Activated CD4-positive, alpha-beta T cell treated with anti-CD3 and anti-CD28 coated beads for 48 hours (primary cell): ENCODE measurements at places on chromosomes 16 and 17.

DNA sequence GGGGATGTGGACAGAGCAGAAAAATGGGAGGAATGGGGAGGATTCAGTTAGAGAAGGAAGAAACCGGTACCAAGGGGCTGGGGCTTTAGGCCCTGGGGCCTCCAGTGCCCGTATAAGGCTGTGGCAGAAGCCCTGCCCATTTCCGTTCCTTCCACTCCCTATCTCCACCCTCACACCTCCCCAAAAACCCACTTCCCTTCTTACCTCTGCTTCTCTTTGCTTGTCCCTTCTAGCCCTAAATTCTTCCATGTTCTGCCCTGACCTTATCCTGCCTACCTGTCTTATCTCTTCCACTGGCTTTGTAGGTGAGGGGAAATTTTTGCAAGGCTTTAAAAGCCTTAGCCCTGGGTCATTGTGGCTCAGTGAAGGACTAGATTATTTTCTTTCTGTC, 4.1 kb downstream of the RNF167 start:
- peak; percentile 72 for DNase-seq

DNA sequence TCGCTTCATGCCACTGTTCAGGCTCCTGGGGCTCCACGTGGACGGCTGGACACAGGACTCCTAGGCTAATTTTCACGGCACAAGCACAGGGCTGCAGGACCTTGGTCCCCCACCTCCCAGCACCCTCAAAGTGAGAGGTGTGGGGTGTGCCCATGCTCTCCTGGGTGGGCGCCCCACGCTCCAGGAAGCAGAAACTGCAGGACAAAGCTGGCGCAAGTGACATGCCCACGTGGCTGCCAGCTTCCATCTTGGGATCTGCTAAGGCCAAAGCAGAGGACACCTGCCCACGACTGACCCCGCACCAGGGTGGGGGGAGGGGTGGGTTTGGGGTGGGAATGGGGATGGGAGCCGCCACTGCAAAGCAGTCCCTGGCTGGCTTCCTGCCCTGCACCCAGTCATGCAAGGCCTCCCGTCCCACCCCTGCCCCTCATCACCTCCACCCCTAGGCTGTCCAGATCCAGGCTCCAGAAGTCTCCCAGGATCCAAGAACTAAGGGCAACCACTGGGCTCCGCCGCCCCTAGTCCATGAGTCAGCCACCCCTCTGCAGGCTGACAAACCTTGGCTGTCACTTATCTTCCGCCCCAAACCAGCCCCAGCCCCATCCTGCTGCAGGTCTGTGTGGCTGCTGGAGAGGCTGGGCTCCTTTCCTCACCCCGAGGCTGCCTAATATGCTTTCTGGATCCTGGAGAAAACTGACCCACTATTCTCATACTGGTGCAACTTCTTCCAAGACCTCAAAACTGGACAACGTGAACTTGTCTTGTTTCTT, 11.1 kb downstream of the USP6 start:
- DNase-seq: no peak

DNA sequence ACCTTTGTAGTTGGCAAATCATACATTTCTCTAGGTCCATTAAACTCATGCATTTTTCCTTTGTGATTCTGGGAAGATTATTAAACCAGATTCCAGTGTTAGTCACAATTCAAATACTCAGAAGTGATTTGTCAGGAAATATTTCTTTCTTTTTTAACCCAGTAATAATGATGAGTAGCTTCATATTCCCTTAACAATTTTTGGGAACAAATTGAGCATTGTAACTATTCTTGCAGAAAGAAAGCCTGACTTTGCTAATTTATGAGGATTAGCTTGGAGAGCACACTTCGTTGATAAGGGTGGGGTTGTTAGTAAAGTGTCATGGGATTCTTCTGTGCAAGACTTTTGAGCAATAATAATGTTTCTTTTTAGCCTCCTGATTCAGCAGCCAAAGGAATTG, 18.7 kb upstream of the KRT24 start:
- no peak for DNase-seq

GRCh38 chr16:47834485-47835024, 321.2 kb downstream of the ABCC12 start:
- no peak for DNase-seq

- DNase-seq: no peak
Observed at GRCh38 chr17:7589891-7590691, at the start of gene SOX15. Gene SOX15 (minus strand): TSS chr17:7590094. CDS start chr17:7589676, 418 bp downstream.

GRCh38 chr16:68422396-68422960, 25.8 kb downstream of the SMPD3 start:
- no peak for DNase-seq

DNA sequence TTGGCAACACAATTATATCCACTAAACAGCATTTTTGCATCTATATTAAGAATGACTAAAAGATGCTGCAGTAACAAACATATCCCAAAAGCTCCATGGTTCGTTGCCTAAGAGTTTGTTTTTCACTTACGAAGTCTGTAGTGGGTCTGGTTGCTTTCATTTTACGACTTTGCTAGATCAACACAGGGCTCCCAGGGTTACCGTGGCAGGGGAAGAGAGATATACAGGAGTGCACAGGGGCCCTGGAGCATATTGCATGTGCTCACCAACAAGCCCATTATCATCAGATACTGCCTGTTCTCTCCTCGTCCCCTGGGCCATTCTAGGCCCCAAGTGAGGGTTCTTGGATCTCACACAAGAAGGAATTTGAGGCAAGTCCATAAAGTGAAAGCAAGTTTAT, 3.1 kb upstream of the MMP2 start:
- DNase-seq: no peak

DNA sequence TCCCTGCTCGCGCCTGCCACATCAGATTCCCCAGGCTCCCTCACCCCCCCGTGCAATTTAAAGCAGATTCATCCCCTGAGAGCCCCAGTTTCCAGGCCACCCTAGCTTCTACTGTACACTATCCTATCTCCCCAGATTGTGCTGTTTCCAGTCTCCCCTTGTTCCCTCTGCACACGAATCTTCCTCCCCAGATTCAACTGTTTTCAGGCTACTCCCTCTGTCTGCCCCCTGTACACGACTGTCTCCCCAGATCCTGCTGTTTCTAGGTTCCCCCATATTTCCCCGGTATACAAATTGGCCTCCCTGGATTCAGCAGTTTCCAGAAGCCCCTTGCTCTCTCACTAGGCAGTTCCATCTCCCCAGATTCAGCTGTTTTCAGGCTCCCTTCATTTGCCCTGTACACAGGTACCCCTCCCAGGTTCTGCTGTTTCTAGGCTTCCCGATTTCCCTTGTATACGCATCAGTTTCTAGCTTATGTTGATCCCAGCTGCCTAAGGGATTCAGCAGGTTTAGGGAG, 22.9 kb downstream of the COPZ2 start:
- no peak for DNase-seq

DNA sequence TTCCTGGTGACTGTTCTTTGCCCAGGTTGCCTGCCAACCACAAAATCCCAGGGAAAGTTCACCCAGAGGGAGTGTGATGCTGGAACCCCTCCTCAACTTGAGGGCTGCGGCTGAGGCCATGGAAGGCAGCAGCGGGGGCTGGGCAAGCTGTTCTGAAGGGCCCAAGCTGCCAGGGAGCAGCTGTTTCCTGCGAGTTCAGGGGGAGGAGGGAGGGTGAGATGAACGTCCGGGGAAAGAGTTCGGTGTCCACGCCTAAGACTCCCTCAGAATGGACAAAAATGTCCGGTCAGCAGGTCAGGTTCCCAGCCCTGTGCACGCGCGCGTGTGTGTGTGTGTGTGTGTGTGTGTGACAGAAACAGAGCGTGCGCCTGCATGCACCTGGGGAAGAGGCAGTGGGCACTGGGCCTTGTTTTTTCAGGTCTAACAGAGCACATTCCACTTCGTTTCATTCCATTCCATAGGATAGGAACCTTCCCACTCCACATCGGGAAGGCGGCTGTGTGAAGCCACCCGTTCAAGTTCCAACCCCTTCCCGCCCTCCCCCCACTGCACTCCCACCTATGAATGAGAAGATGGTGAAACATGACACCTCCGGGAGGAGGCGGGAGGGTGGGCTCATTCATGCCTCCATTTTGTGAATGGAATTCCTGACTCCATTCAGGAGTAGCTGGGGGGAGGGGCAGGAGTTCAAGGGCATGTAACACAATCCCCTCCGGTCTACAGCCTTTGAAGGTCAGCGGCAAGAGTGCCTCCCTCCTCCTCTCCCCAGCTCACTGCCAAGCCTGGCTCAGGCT, 15.7 kb downstream of the ETV4 start:
- DNase-seq: no peak

- peak; percentile 37 for DNase-seq
Observed at GRCh38 chr16:25063102-25063501, 47.9 kb upstream of the ARHGAP17 start.

GRCh38 chr16:58010886-58011285, 9.7 kb downstream of the USB1 start:
- DNase-seq: no peak

GRCh38 chr17:80029258-80029974, 6.3 kb downstream of the TBC1D16 start:
- no peak for DNase-seq

DNA sequence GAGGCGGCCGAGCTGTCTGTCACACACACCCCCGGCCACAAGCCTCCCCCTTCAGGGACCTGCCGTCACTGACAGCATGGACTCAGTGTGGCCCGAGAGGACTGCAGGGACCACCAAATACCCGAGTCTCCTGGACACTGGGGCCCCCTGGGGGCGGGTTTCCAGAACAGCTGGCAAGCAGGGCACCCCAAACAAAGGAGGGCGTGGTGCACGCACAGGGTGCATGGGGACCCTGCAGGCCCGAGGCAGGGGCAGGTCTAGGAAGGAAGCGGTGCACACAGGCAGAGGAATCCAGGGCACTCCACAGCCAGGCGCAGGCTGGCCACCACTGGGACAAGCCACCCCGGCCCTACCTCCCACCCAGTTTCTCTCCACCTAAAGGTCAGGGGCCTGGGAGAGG, 28.7 kb upstream of the ENPP7 start:
- no peak for DNase-seq

GRCh38 chr17:62675701-62676100, 48.2 kb downstream of the MRC2 start:
- no peak for DNase-seq

DNA sequence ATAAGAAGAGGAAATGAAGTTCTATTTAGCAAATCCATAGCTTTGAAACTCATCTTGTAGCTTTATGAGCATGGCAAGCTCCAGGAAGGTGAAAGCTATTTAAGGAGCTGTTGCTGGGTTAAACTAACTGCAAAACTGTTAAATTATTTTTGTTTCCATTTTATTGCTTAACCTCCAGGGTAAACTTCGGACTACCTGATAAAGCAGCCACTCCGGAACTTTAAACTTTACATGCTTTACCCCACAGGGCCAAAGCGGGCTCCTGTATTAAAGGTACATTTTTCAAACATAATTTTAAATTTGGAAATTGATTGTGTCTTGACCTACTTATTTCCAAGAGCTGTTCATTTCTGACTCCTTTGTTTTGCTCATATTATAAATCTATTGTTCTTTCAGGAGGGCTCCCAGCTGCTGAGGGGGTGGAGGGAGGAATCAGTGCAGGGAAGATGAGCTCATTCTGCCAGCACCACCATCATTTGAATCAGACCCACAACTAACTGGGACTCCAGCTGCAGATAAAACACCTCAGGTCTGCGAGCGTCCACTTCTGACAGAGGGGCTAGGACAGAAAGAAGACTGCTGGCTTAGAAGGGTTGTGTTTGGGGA, 157.9 kb downstream of the IRX3 start:
- DNase-seq: no peak

GRCh38 chr17:50831471-50831928, 3.9 kb upstream of the WFIKKN2 start:
- DNase-seq: no peak

- DNase-seq: no peak
Observed at GRCh38 chr16:54504372-54504771, 217.8 kb upstream of the IRX3 start.

- DNase-seq: peak; percentile 31
Observed at GRCh38 chr17:74919440-74920305, 3.4 kb downstream of the USH1G start.

GRCh38 chr16:88003736-88004135, 52.5 kb downstream of the BANP start:
- no peak for DNase-seq

GRCh38 chr16:1042866-1043265, 29.7 kb upstream of the SSTR5 start:
- peak; percentile 34 for DNase-seq

GRCh38 chr16:87613961-87614360, 11.7 kb downstream of the JPH3 start:
- DNase-seq: no peak

- no peak for DNase-seq
Observed at GRCh38 chr16:19297454-19297853, 11.9 kb downstream of the CLEC19A start.
